Activated T-cell treated with anti-CD3 and anti-CD28 coated beads, Interleukin-2, amount 50 U/mL, for 1 hour (primary cell): ENCODE measurements at places on chromosomes 7 and 10.

- DNase-seq, result no peak
These were observed 79.1 kb downstream of the USP6NL start for GRCh38 chr10:11532306-11532705.

GRCh38 chr10:5560817-5561703, 36.3 kb downstream of the CALML3 start:
- no peak for DNase-seq

- DNase-seq, result no peak
These were observed 3.5 kb downstream of the EPO start for GRCh38 chr7:100723732-100724275.

GRCh38 chr10:22649994-22650393, 64.4 kb downstream of the PIP4K2A start:
- no peak for DNase-seq

- no peak for DNase-seq
These were observed 183.8 kb upstream of the MKLN1 start for GRCh38 chr7:131143869-131144268.

DNA sequence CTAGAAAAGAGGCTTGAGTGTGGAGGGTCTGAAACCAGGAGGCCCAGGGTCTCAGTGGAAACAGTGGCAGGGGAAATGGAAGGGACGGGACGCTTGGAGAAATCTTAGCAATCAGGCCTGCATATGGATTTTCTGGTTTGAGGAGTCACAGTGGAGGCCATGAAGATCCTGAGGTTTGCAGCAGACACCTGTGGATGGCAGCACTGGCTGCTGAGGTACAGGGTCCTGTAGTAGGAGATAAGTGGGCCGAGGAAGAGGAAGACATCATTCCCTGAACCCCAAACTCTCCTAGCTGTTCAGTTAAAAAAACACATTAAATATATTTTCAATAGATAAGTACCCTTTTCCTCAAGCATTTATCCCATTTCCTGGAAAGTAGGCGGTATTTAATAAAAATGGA, 208.8 kb upstream of the IGFBP3 start:
- no peak for DNase-seq

- peak; percentile 21 for DNase-seq
These were observed at the start of gene LRRN3 for GRCh38 chr7:111090846-111091245. Gene LRRN3 (plus strand): TSS chr7:111091127. CDS start chr7:111122773, 31,646 bp downstream.

GRCh38 chr10:118151461-118151860, 104.7 kb upstream of the RAB11FIP2 start:
- no peak for DNase-seq

DNA sequence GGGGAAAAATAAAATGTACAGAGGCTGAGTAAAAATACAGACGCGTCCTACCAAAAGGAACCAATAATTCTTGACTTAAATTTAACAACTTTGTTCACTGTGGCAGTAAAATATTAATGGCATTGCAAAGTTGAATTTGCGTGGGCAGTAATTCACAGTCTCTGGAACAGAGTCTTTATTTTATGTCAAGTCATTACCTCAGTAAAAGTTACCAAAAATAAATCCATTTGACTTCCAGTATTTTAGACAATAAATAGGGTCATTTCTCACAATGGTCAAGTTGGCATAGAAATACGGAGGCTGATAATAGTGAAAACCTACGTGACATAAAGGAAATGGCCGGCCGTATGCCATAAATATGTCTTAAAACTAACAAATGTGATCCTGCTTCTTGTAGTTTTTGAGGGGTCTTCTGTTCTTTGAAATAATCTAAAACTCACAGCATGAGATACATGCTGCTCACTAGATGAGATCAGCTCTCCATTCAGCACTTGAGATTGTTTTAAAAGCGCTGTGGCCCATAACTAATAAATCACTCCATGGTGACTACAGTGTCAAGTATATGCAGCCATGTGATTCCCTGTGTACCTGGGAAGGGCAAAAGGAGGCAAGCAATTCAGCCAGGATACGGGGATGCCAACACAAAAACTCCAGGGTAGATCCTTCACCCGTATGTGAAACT, 75.3 kb downstream of the DOCK4 start:
- DNase-seq, result no peak

GRCh38 chr10:128419466-128420019, 293.3 kb upstream of the MKI67 start:
- no peak for DNase-seq

GRCh38 chr10:3853016-3853415, 68.0 kb upstream of the KLF6 start:
- DNase-seq, result no peak

GRCh38 chr10:66353422-66353821, 572.4 kb upstream of the LRRTM3 start:
- DNase-seq, result no peak

DNA sequence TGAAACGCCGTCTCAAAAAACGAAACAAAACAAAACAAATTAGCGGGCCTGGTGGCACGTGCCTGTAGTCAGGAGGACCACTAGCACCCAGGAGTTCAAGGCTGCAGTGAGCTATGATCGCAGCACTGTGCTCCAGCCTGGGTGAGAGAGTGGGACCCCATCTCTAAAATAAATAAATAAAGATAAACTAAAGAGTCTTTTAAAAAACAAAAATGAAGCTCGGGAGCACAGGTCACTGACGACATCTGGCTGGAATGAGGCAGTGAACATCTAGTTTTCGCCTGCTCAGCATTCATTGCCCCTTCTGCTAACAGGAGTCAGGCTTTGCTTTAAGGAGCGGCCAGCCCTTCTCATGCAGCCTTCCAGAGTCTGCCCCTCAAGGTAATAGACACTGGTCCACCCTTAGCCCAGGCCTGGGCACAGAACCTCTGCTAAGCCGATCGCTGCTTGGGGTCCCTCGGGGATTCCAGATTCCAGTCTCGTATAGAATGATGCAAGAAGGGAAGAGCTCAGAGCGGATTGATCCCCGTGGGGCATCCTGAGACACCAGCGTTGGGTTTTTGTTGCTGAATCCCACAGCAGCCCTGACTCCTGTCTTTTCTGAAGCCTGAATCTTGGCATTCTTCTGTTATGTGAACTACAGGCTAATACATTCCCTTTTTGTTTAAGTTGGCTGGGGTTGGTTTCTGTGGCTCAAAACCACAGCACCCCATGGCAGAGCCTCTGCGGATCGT, 14.2 kb upstream of the FOXK1 start:
- DNase-seq, result no peak

- DNase-seq, result no peak
These were observed 480.7 kb downstream of the TFEC start for GRCh38 chr7:115549910-115550309.

- DNase-seq, result no peak
These were observed 130.7 kb upstream of the KMT2E start for GRCh38 chr7:104883248-104883717.

GRCh38 chr10:51617576-51618235, 81.7 kb downstream of the CSTF2T start:
- DNase-seq, result no peak

GRCh38 chr10:123259081-123259480, 104.9 kb downstream of the BUB3 start:
- no peak for DNase-seq

DNA sequence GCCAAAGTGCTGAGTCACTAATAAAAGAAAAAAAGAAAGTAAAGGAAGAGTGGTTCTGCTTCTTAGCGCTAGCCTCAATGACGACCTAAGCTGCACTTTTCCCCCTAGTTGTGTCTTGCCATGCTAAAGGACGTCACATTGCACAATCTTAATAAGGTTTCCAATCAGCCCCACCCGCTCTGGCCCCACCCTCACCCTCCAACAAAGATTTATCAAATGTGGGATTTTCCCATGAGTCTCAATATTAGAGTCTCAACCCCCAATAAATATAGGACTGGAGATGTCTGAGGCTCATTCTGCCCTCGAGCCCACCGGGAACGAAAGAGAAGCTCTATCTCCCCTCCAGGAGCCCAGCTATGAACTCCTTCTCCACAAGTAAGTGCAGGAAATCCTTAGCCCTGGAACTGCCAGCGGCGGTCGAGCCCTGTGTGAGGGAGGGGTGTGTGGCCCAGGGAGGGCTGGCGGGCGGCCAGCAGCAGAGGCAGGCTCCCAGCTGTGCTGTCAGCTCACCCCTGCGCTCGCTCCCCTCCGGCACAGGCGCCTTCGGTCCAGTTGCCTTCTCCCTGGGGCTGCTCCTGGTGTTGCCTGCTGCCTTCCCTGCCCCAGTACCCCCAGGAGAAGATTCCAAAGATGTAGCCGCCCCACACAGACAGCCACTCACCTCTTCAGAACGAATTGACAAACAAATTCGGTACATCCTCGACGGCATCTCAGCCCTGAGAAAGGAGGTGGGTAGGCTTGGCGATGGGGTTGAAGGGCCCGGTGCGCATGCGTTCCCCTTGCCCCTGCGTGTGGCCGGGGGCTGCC, at the start of gene IL6:
Gene IL6 (plus strand): TSS at position 294 of the 807 bp plus-strand sequence. CDS start 63 bp downstream, at position 357.
- peak; percentile 21 for DNase-seq

DNA sequence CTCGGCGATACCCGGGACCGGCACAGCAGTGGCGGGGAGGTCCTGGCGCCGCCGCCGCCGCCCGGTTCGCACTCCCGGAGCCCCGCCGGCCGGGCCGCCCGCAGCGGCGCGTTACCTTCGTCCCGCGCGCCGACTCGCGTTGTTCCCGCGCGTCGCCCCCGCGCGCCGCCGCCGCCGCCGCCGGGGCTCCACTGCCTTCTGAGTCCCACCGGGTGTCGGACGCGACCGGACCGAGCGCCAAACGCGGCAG, at the start of gene EZH2:
Gene EZH2 (minus strand): TSS at position 243 of the 250 bp plus-strand sequence. CDS start 36,993 bp downstream, outside the sequence.
- DNase-seq, result no peak

DNA sequence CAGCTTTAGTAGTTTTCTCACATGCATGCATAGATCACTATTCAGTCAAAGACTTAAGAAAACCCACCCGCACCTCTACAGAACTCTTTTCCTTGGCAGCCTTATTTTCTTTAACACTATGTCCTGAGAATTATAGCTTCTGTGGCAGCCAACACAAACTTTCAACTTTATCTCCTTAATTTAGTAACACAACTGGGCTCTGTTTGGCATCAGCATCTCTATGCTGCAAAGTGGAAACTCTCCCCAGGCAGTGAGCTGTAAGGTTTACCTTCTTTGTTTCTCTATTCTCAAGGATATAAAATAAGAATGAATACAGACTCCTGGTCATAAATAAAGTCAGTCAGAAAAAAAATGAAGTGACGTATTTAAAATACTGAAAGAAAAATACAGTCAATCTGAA, 115.2 kb upstream of the PPP1R9A start:
- no peak for DNase-seq

GRCh38 chr10:44193567-44194220, 191.2 kb downstream of the CXCL12 start:
- no peak for DNase-seq

DNA sequence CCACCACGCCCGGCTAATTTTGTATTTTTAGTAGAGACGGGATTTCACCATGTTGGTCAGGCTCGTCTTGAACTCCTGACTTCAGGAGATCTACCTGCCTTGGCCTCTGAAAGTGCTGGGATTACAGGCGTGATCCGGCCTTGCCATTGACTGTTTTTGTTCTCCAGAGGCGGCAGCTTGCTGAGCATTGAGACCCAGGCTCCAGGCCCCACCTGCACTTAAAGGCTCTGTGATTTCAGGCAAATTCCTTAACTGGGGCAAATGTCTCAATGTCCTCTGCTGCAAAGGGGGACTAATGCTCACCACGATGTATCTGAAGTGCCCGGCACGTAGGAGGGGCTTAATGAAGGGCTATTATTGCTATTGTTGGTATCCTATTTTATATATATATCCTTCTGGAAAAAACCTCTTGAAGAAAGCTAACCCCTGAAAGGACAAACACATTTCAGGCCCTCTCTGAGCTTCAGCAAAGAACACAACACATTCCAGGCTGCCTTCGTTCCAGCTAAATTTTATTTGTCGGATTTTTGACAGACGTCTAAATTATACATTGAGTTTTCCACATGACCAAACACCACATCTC, 29.0 kb downstream of the TRIM8 start:
- no peak for DNase-seq

DNA sequence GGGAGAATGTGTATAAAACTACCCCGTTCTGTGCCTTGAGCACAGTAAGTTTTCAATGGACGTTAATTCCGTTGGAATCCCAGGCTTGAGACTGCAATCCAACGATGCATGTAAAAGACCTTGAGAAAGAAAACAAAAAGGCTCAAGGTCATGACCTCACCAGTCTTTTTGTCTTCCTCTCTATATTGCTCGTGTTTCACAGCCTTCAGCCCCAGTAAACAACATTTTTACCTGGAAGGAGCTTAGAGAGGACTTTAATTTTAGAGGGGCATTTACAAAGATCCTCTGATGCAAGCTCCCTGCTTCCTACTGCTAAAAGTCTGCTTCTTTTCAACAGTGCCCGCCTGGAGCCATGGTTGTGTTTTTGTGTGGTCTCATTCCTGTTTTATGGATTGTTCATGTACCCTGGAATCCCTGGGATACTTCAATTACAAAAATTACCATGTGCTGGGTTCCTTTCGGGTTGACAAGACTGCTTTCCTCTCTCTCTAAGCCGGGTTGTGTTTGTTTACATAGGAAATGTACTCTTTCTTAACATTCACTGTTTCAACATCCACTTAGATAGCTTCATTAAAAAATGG, 320.1 kb upstream of the NFE2L3 start:
- no peak for DNase-seq

GRCh38 chr7:46633200-46633599, 712.1 kb upstream of the IGFBP3 start:
- no peak for DNase-seq

DNA sequence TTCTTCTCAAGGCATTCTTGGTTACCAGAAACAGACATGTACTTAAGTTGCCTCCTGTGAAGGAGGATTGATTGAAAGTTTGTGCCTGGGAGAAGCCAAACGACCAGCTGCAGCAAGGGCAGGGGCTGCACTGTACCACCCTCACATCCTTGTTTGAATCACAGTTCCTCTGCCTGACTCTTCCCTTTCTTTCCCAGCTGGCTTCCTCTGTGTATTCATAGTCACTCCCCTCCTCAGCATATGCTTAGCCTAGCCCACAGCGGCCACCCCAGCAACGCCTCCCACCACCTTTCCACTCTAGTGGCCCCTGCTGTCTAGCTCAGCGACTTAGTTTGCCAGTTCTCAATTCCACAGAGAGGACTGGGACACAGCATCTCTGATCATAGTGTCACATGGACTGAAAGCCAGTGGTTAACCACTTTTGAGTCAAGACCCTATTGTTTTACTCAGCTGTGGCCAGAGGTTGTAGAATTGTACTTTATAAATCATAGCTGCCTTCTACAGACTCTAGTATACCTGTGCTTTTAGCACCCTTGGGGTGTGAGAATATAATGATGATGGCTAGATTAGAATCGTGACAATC, 643.0 kb downstream of the SUGCT start:
- no peak for DNase-seq

DNA sequence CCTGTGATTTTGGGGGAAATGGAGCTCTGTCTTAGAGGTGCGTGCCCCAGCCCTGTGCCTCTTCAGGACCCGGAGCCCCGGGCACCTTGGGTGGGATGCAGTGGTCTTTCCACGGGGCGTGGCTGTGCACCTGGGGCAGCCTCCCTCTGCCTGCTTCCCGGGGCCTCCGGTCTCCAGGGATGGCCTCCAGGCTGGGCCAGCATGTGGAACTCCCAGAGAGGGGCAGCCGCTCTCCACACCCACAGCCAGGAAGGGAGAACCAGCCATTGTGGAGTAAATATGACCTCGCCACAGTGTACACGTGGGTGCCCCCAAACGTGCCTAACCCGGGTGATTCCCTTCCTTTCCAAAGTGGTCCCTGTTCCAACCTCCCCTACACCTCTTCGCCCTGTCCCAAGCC, 52.6 kb downstream of the JAKMIP3 start:
- no peak for DNase-seq
